Suppressor macrophage (primary cell): ENCODE measurements at places on chromosomes 2 and 18.

- DNase-seq, result no peak
Measured at GRCh38 chr18:79439628-79440023, 43.9 kb downstream of the NFATC1 start.

DNA sequence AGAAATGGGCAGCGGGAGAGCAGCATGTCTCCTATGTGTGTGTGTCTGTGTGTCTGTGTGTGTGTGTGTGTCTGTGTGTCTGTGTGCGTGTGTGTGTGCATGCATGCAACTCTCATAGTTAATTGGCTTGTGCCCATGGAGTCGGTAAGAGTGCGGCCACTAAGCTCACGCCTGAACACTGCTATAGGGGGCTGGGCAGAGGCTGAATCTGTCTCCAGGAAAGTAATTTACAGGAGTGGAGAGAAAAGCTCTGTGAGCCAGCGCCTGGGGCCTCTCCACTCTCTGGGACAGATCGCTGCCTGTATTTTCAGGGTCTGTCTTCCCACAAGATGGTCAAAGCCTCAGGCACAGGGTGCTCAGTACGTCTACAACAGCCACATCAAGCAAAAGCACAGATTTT is 553.4 kb downstream of the TNS1 start:
- DNase-seq, result no peak

DNA sequence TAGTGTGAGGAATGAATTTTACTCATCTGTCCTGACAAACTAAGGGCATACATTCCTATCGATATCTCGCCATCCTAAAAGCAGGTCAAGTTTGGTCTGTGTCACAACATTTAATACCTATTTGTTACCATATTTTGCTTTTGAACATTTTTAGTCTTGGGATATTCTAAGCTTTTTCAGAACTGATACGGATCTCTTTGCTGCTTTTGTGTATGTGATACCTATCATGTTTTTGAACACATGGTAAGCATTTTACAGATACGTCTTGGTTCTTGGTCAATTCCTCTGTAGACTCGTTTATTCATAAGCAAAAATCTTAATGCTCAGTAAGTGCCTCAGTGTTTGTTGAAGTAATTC is 592 bp downstream of the ZNF397 start:
- no peak for DNase-seq

DNA sequence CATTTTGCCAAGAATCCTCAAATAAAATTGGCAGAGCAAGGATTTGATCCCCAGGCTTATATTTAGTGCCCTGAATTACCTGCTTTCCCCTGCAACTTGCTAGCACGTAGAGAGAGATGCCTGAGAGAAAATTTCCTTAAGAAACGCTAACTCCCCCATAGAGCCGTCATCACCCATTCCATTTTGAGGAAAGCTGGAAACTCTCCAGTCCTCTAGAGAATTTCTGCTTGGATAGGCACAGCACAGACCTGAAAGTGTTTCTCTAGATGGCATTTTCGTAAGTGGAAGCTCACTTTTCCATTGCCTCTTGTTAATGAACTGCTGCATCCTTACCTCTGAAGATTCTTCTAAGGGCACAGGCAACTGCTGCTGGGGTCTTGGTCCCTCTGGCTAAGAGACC is 277.8 kb upstream of the SIX2 start:
- no peak for DNase-seq

GRCh38 chr18:77557046-77557587 is 307.5 kb downstream of the GALR1 start:
- no peak for DNase-seq

DNA sequence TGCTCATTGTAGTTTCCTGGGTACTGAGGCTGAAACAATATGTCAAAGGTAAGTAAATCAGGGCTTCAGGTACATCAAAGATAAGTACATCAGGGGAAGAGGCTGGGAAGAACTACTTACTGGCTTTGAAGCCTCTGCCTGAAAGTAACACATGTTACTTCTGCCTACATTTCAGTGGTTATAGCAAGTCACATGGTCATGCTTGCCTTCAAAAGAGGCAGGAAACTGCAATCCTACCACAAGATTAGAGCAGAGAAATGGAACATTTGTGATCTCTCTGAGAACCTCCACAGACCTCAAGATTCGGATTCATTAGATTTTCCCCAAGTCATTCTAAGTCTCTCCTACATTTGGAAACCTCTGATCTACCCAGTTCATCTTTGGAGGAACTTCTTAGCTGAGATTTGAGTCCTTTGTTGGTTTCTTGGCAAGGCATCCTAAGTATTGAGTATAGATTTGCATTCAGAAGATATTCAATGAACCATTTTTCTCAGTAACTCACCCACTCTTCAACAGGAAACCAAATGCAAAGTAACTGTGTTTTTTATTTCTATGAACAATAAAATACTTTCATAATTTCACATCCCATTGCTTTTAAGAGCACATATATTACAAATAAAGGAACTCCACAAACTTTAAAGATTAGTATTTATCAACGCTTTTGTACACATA is 48.5 kb upstream of the CCDC195 start:
- DNase-seq, result no peak

DNA sequence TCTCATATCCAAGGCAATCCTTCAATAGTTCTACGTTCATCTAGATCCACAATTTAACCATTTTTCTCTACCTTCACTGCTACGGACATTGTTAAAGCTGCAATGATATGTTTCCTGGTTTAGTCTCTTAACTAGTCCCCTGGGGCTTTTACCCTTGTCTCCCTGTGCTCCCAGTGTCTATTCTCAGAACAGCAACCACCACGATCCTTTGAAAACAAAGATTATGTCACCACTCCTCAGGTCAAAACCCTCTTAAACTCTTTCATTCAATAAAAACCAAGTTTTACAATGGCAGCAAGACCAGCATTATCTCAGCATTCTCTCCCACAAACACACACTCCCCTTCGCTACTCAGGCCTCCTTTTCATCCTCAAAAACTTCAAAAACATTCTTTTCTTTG is 298.2 kb upstream of the CHST9 start:
- no peak for DNase-seq

DNA sequence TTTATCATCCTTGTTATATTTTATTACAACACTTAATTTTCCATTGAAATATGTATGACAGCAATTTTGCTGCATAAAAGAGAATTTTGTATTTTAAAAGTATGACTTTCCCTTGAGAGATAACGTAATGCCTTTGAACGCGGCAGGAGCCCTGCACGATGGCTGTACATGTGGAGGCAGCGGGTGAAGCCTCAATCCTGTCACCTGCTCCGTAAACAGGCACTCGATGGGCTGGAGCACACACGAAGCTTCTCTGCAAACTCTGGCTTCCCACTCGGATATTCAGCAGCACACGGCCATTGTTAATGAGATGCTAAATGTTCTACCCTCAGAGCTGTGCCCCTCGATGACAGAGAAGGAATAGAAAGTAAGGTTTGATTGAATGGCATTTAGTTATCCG is 184.4 kb downstream of the RTP5 start:
- DNase-seq, result no peak

- no peak for DNase-seq
Measured at GRCh38 chr2:201644001-201644400, 698 bp upstream of the TMEM237 start.

- no peak for DNase-seq
Measured at GRCh38 chr2:36667931-36668330, 28.6 kb upstream of the VIT start.

GRCh38 chr18:35609236-35609635 is 27.7 kb downstream of the GALNT1 start:
- DNase-seq, result no peak

DNA sequence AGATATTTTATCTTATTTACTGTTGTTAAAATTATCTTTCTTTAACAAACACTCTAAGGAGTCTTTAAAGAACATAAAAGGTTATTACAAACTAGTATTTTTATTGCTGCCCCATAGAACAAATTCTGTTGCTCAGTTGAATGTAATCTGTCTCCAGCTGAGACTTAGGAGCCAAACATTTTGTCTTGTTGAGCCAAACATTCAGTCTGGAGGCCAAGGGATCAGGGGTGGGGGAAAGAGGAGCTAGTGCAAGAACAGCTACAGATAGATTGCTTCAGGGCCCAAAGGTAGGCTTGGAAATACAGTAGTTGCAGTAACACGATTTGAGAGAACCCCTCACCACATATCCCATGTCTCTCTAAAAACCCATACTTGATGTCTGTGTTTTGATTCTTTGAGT is 51.2 kb downstream of the TPGS2 start:
- no peak for DNase-seq

- DNase-seq, result no peak
Measured at GRCh38 chr2:129738799-129739198, 240.7 kb upstream of the RAB6C start.

- DNase-seq, result peak; percentile 1
Measured at GRCh38 chr2:220574038-220574437, 946.6 kb downstream of the SLC4A3 start.

GRCh38 chr2:219486380-219486959 is 12.2 kb upstream of the GMPPA start:
- no peak for DNase-seq

DNA sequence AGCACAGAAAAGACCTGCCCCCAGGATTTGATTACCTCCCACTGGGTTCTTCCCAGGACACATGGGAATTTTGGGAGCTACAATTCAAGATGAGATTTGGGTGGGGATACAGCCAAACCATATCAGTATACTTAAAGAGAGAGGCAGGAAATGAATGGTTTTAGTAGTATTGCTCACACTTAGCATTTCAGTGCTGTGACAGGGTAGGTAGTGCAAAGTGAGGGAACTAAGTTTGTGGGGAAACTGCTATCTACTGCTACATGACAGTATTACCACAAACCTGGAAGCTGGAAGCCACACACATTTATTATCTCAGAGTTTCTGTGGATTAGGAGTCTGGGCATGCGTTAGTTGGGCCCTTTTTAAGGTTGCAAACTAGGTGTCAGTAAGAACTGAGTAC is 450.7 kb downstream of the LPIN1 start:
- DNase-seq, result no peak

- DNase-seq, result no peak
Measured at GRCh38 chr2:62293490-62294271, 97.8 kb downstream of the B3GNT2 start.

DNA sequence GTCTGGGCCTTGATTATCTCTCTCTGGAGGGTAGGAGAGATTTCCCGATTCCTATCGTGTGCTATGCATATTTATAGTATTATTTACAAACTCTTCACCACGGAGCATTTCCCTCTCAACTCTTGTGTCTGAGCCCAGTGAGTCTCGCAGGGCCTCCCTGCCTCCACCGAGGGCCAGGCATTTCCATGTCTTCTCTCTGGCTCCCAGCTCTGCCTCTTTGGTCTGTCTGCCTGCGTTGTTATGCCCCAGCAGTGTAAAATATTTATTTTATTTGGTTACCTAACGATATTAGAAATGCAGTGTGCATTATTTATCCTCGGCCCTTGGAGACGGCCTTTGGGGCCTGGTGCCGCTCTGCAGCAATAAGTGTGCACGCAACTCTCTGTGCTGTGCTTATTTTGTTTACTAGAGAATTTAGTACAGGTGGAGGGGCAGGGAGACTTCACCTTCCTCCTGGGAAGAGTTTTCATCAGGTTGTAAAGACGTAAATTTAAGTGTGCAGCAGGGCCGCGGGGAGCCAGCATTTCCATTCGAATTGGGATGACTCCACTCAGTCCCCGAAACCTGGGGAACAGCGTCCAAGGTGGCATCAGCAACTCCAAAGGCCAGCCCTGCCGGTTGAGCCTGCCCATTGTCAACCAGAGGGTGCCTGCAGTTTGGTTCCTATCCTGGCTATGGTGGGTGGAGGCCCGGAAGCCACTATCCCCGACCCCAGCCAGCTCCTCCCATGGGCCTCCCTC is 100.2 kb downstream of the PTGR3 start:
- DNase-seq, result no peak

DNA sequence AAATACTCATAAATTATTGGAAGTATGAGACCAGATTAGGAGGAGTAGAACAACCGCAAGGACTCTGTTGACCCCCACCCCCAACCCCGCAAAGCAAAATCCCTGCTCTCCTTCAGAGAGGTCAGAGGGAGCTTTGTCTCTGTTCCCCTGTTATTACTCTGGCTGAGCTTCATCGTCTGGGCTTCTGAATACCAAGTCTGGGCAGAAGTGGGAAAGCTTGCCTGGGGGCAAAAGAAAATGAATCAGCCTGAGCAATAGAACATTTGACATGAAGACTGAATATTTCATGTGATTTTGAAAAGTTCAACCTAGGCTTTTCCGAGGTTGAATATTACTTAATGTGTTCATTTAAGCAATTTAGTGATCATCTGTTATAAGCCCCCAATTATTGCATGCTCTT is 114.6 kb upstream of the ARHGAP28 start:
- DNase-seq, result no peak

DNA sequence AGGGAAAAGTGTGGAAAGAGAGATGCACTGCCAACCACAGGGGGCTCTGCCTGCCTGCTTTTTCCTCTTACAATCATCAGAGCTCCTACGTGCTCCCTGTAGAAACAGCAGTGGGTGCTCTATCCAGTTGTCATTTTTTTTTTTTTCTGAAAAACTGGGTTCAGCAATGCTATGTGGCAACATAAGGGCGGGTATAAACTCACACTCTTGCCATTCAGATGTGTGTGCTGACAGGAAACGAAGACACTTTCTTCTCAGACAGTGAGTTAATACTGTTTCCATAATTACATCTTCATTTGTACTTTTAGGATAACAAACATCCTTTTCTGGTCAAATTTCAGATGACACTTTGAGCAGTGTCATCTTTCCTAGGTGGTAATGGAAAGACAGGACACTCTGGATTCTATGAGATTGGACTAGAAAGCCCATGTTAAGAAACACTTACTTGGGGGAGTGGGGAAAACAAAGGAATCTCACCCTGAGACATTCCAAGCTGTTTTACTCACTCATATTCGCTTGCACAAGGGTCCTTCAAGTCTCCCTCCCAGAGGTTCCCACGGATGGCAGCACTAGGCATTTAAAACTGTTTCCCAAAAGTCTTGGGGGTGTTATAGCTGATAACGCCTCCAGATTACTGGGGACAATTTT is 41.3 kb downstream of the CCDC93 start:
- no peak for DNase-seq

DNA sequence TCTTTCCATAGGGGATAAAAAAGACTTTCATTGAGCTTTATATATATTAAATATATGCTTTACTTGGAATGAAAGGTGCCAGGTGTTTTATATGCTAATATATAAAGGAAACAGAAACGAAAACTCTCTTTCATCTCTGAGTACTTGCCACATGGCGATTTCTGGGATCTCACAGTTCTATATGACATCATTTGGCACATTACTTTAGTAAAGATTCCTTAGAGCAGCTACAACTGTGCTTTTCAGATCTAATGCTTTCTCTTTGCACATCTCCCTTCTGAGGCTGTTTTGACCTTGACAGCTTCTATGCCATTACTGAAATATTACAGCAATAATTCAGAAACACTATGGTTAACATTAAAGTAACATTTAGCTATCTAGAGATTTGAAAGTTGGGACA is 1082.9 kb upstream of the CDH2 start:
- DNase-seq, result no peak
